ENCODE measurements at places on chromosomes 3 and 15.
A peak's percentile ranks its signal among the peaks of the same experiment; 100 is the strongest.

DNA sequence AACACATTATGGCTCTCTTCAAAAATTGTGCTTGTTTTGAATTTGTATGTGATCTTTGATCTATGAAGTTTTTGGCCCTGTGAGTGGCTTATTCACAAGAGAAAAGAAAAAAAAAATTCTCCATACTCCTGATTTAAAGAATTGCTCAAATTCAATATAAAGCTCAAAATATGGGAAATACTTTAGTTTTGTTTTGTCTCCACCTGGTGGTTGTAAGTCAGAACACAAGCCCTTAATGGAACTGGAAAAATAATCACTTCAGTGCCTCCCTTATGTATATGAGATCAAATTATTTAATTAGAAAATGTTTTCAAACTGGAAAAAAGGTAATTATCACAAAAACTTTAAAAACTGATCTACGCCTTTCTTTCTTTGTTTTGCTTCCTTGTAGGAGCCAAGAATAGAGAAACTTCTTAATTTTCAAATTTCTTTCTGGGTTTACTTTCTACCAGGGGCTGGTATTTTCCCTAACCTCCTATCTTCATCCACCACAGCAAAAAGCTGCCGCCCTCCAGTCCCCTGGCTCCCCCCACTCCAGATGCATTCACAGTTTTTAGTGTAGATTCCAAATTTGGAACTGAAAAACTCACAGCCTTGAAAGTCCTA lies 50.6 kb downstream of the SERP1 start:
- DNase-seq, result no peak
- no peak overlapping the region for H3K4me3 ChIP-seq
- no peak overlapping the region for H3K27ac ChIP-seq
- no peaks in the 10 kb centered on the region for H3K4me1 ChIP-seq

- no peak for DNase-seq
- H3K27ac ChIP-seq, result no peak overlapping the region
- no peaks in the 10 kb centered on the region for H3K4me1 ChIP-seq
- no peaks in the 10 kb centered on the region for H3K27me3 ChIP-seq
Observed at GRCh38 chr3:53748512-53749271, 97.5 kb downstream of the CHDH start.

DNA sequence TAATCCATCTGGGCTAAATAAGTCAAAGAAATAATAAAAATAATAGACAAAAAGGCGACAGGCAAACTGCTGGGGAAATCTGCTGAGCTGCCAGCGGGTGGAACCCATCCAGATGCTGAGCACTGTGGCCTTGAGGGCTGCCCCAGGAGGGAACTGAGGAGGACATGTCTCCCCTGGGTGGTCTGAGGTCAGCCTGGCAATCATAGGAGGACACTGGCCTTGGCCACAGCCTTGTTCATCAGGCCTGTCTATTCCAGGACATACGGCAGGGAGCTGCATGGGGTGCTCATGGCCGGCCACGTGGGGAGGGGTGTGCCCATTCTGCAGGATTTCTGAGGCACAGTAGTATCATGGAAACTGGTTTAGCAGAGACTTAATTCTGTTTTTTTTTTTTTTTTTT lies 21.5 kb upstream of the SNRPA1 start:
- no peaks in the 10 kb centered on the region for H3K36me3 ChIP-seq
- H3K27me3 ChIP-seq, result no peaks in the 10 kb centered on the region
- no peak for DNase-seq
- no peak overlapping the region for H3K27ac ChIP-seq

DNA sequence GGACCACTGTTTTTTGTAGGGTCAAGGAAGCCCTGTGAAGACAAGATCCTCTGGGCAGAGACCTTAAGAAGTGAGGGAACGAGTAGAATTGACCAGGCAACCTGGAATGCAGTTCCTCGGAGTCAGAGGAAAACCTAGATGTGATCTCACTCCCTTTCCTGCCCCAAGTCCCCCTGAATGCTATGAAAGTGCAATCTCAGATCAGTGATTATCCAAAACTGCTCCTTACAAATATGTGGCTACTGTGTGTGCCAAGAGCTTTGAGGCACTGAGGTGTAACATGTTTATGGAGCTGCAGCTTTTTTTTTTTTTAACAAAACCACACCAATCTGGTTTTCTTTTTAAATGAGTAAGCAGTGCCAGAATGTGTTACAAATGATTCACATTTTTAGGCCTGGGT lies 35.8 kb downstream of the THSD4 start:
- H3K4me3 ChIP-seq, result no peak overlapping the region
- H3K27ac ChIP-seq, result no peak overlapping the region

DNA sequence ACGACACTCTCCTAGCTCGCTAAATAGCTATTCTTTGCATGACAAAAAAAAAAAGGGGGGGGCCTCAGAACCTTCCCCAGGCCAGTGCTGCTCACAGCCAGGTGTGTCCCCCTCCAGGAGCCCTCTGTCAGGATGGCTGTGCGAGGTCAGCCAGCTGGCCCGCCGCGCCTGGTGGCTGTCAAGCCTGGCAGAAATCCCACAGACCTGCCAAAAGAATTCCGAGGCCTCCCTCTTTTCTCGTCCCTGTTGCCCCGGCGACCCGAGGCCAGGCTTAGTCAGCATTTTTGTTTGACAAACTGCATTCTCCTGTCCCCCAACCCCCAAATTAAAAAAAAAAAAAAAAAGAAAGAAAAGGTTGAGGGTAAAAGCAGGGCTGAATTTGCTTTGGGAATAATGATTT lies 61.9 kb downstream of the TM4SF4 start:
- H3K27ac ChIP-seq, result no peak overlapping the region
- no peaks in the 10 kb centered on the region for H3K36me3 ChIP-seq
- H3K27me3 ChIP-seq, result no peaks in the 10 kb centered on the region
- DNase-seq, result no peak
- H3K4me1 ChIP-seq, result no peaks in the 10 kb centered on the region
- no peak overlapping the region for H3K4me3 ChIP-seq

DNA sequence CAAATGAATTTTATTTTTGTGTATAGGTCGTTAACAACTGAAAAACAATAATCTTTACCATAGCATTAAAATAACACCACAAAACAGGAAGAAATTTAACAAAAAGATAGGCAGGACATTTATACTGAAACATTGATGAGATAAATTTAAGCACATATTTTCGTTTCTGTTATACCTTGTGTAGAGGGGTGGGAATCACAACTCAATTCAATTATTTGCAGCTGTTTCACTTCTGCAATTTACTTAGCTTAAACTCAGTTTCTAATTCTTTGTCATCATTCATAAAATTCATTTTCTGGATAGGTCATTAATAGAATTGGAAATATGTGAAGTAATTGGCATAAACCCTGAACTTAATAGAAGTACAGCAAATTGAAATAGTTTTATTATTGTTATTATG lies 42.3 kb downstream of the TP63 start:
- no peak overlapping the region for H3K27ac ChIP-seq
- H3K36me3 ChIP-seq, result no peaks in the 10 kb centered on the region
- H3K4me1 ChIP-seq, result no peaks in the 10 kb centered on the region
- DNase-seq, result no peak
- no peaks in the 10 kb centered on the region for H3K27me3 ChIP-seq

- DNase-seq, result no peak
- H3K36me3 ChIP-seq, result no peaks in the 10 kb centered on the region
- H3K27ac ChIP-seq, result no peak overlapping the region
- no peaks in the 10 kb centered on the region for H3K4me1 ChIP-seq
- H3K4me3 ChIP-seq, result no peak overlapping the region
- H3K27me3 ChIP-seq, result no peaks in the 10 kb centered on the region
Observed at GRCh38 chr3:132090921-132091320, 56.1 kb upstream of the CPNE4 start.

DNA sequence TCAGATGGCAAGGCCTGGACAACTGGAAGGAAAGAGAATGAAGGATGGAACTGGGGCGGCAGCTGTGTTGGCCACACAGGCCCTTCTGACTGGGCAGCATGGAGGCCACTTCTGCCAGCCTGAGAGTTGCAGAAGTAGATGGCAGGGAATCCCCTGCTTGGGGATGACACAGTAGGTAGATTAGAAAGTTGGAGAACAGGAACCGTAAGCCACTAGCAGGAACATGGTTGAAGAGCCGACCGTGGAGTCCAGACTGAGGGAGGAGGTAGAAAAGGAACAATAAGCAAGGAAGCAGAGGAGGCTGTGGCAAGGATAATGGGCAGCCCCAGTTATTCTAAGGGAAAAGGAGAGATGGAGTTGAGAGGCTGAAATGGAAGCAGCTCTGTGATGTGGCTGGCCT lies 26.4 kb upstream of the ZNF774 start:
- H3K36me3 ChIP-seq, result no peaks in the 10 kb centered on the region
- DNase-seq, result no peak
- no peak overlapping the region for H3K27ac ChIP-seq
- H3K27me3 ChIP-seq, result no peaks in the 10 kb centered on the region
- H3K4me3 ChIP-seq, result no peak overlapping the region

- no peaks in the 10 kb centered on the region for H3K36me3 ChIP-seq
- no peak overlapping the region for H3K4me3 ChIP-seq
- no peaks in the 10 kb centered on the region for H3K27me3 ChIP-seq
- H3K27ac ChIP-seq, result no peak overlapping the region
- H3K4me1 ChIP-seq, result no peaks in the 10 kb centered on the region
Observed at GRCh38 chr15:91534235-91534634, 319.3 kb upstream of the SLCO3A1 start.

GRCh38 chr3:149428087-149428486 lies 46.4 kb upstream of the TM4SF4 start:
- no peak overlapping the region for H3K27ac ChIP-seq
- no peak for DNase-seq
- H3K4me3 ChIP-seq, result no peak overlapping the region

DNA sequence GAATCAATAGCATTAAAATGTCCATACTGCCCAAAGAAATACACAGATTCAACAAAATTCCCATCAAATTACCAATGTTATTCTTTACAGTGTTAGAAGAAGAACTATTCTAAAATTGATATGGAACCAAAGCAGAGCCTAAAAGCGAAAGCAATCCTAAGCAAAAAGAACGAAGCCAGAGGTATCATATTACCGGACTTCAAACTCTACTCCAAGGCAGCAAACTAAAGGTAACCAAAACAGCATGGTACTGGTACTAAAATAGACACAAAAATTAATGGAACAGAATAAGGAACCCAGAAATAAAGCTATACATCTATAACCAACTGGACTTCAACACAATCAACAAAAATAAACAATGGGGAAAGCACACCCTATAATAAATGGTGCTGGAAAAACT lies 167.5 kb downstream of the ADAMTS9 start:
- no peak for DNase-seq
- no peaks in the 10 kb centered on the region for H3K27me3 ChIP-seq
- H3K36me3 ChIP-seq, result no peaks in the 10 kb centered on the region
- no peaks in the 10 kb centered on the region for H3K4me1 ChIP-seq
- H3K27ac ChIP-seq, result no peak overlapping the region

DNA sequence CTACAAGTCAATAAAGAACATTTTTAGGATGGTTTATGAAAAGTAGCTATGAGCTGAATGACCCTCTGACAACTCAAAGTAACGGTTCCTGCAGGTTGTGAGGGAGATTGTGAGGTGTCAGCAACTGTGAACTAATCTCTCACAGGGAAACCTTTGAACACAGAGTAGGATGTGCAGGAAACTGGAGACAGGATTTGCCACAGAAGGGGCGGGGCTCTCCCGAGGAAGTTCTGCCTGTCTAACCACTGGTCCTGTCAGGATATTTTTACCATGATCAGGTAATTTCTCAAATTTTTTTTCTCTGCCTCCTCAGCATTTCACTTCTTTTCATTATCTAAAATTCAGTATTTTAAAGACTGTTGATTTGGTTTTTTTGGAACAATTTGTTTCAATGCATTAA lies 33.3 kb downstream of the LEO1 start:
- DNase-seq, result no peak
- H3K4me1 ChIP-seq, result no peaks in the 10 kb centered on the region
- H3K36me3 ChIP-seq, result peaks cover 41% of the 10 kb centered on the region

- H3K4me3 ChIP-seq, result peak overlapping the region; percentile 60
- H3K36me3 ChIP-seq, result no peaks in the 10 kb centered on the region
- peaks cover 6% of the 10 kb centered on the region for H3K4me1 ChIP-seq
- DNase-seq, result no peak
Observed at GRCh38 chr3:171809611-171809860, 747 bp downstream of the PLD1 start.

Measured in effector memory CD4-positive, alpha-beta T cell (primary cell).